ENCODE measurements at places on chromosomes 4 and X. TPM values are rescaled to one million over a fixed set of nuclear protein-coding genes. Genes with fewer than 3 reads are reported as not detected.

Gene IGFBP7
- total RNA-seq, result 215 TPM

Gene MAGEB3
- not detected for total RNA-seq

Gene PCSK1N
- total RNA-seq, result 3.2 TPM

Gene ARHGEF9
- 14.8 TPM for total RNA-seq

Gene CTAG1A
- not detected for total RNA-seq

Gene SERPINA7
- total RNA-seq, result not detected

Gene GAGE13
- not detected for total RNA-seq

Gene SSX2B
- total RNA-seq, result not detected

Gene S100P
- not detected for total RNA-seq

Gene RPS6KA6
- 2.6 TPM for total RNA-seq

Gene DCAF4L1
- 0.13 TPM for total RNA-seq

Gene LAS1L
- 21.7 TPM for total RNA-seq

Gene INTS6L
- total RNA-seq, result 3.2 TPM

Gene TNMD
- total RNA-seq, result not detected

Gene PLA2G12A
- total RNA-seq, result 28.3 TPM

Gene F11
- total RNA-seq, result not detected

Gene PCGF3
- total RNA-seq, result 30.6 TPM

Gene SSX4
- total RNA-seq, result not detected

Gene PPEF1
- total RNA-seq, result not detected

Gene EOLA2
- total RNA-seq, result 34.6 TPM

Gene TRIM60
- total RNA-seq, result not detected

Gene PF4V1
- total RNA-seq, result not detected

Gene HCCS
- total RNA-seq, result 11.7 TPM

Gene FAM149A
- total RNA-seq, result 5.6 TPM

Gene RNF212
- total RNA-seq, result not detected

Gene CD38
- 1.0 TPM for total RNA-seq

Gene TMEM255A
- 0.24 TPM for total RNA-seq

Gene PITX2
- 1.4 TPM for total RNA-seq

Gene KLF8
- 1.7 TPM for total RNA-seq

Gene MAGEA12
- total RNA-seq, result not detected

Gene NPNT
- total RNA-seq, result not detected

Gene DUX4
- total RNA-seq, result not detected

Gene OTUD6A
- not detected for total RNA-seq

Gene NEUROG2
- total RNA-seq, result not detected

Gene MYOZ2
- total RNA-seq, result 0.08 TPM

Gene TMSB15A
- 26.8 TPM for total RNA-seq

Gene FATE1
- not detected for total RNA-seq

Gene VCX2
- total RNA-seq, result not detected

Gene SPANXN4
- not detected for total RNA-seq

Gene SERTM2
- total RNA-seq, result not detected

Gene VAMP7
- 37.2 TPM for total RNA-seq

Gene SHROOM2
- total RNA-seq, result 3.8 TPM

Gene XAGE5
- not detected for total RNA-seq

Measured in epithelial cell of alveolus of lung (primary cell).